NCI-H187 treated with DMSO at 0.1 percent for 48 hours (cell line): ENCODE measurements at places on chromosomes 2 and 18.

DNA sequence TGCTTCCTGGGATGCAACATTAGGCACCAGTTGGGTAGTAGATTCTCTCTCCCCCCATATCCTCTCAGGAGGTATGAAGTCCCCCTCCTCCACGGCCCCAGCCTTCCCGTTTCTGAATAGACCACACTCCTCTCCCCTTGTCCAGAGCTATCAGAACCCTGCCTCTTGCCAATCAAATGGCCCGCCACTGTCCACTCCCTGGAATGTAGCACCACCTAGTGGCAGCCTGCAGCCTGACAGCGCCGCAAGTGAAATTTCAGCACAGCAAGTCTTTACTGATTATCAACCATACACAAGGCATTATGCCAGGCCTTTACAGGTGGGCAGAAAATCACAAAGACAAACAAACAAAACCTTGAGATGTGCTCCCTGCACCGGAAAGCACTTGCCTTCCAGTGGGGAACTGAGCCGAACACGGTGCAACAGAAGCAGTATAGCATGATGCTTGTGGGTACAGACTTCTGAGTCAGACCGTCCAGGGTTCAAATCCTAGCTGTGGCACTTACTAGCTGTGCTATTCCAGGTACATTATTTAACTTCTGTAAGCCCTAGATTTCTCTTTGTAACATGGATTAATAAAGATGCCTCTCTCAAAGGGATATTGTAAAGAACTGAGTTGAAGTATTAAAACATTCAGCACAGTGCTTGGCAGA is 174.0 kb downstream of the SMAD2 start:
- DNase-seq: no peak

GRCh38 chr2:224412141-224413015 is 10.5 kb upstream of the FAM124B start:
- DNase-seq: no peak

DNA sequence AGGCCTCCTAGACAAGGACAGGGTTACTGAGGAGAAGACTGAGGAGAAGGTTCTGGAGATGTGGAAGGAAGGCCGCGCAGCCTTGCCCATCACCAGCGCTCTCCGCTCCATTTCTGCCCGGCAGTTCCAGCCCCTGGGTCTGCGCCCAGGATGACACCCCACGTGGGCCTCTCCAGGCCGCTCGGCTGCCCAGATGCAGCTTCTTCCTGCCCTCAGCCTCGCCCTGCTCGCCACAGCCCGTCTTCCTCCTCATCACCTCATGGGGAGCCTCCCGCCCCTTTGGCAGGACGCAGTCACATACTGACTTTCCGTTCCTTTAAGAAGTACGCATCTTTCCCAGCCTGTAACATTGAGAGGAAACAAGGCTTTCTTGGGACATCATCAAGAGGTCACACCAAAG is 37.1 kb downstream of the SNTG2 start:
- no peak for DNase-seq

DNA sequence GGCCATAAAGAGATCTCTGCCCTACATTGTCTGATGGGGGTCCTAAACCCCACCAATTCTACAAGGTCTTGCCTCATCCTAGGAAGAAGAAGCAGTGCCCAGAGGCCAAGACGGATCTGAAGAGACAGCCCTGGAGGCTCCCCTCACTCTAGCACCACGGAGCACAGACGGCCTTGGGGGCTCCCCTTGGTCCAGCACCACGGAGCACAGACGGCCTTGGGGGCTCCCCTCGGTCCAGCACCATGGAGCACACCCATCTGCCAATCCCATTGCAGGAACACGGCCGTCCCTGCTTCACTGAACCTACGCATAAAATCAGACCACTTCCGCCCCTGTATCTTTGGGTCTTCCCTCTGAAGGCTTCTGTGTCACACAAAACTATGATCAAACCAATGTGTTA is 215.1 kb upstream of the SALL3 start:
- DNase-seq: no peak

DNA sequence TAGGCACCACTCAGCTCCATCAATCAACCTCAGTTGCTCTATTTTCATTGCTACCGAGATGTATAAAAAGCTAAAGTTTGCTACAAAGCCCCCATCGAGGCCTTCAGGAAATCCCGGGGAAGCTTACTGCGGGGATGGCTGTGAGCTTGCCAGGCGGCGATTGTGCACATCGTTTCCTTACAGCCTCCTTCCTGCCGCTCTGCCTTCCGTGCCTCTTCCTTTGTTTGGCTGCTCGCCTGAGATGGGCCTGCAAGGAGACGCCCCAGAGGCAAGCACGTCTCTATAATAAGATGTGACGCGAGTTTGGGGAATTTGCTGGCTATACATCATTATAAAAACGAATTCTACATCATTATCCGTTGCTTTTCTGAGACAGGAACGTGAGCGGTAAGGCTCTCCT is 41.6 kb downstream of the DHRS9 start:
- DNase-seq: no peak

DNA sequence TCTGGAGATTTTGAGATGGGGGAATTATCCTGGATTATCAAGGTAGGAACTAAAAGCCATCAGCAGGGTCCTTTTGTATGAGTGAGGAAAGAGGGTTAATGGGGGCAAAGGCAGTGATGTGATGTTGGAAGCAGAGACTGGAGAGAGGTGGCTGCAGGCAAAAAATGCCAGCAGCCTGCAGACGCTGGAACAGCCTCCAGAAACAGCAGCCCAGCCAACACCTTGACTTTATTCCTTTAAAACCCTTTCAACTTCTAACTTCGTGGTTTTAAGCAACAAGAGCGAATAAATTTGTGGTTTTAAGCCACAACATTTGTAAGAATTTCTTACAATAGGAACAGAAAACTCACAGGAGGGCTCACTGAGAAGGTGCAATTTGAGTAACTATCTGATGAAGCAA is 523.1 kb upstream of the HS6ST1 start:
- no peak for DNase-seq

GRCh38 chr2:160371251-160372009 is 122.2 kb downstream of the RBMS1 start:
- DNase-seq: no peak

DNA sequence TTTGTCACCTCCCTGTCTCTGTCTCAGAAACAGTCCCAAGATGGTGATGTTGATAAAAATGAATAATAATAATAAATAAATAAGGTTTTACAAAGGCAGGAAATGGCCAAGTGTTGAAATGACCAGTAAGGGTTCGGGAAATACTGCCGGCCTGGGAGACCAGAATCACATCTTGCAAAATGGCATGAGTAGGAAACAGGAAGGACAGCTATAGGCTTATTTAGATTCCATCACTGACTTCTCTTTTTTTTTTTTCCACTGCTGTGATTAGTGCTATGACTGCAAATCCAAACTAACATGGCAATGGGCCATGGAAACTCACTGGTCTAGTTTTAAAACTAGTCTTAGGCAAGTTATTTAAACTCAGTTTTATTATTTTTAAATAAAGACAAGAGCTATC is 60.6 kb downstream of the SCN1A start:
- no peak for DNase-seq

GRCh38 chr2:178871536-178871935 is 64.3 kb upstream of the TTN start:
- no peak for DNase-seq

GRCh38 chr2:53424902-53425301 is 342.7 kb upstream of the CHAC2 start:
- DNase-seq: no peak

DNA sequence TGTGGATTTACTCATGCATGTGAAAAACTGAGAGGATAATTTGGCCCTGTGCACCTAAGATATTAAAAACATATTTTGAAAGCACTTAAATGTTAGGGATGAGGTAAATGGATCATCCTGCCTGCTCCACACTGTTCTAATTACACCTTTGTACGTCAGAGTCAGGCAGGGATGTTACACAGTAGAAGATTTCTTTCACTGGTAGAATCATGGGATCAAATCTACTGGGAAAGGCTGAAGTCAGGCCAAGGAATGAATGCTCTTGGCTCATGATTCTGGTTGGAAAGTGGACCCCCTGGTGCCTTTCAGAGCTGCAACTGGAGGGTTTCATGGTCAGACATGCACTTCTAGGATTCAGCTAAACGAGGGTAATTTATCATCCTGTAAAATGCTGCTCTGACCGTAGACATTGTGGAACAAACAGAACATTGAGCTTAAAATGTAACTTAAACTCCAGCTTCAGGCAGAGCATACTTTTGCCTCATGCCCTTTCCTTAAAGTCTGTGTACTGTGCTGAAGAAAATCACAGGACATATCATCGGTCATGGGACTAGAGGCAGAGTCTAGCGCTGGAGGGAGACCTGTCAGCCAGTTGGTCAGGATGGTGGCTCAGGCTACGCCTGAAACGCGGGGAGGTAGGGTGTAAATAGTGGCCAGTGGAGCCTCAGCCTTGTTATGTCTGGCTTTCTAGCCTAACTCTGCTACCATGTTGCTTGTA is 4.9 kb downstream of the KCNE4 start:
- no peak for DNase-seq

DNA sequence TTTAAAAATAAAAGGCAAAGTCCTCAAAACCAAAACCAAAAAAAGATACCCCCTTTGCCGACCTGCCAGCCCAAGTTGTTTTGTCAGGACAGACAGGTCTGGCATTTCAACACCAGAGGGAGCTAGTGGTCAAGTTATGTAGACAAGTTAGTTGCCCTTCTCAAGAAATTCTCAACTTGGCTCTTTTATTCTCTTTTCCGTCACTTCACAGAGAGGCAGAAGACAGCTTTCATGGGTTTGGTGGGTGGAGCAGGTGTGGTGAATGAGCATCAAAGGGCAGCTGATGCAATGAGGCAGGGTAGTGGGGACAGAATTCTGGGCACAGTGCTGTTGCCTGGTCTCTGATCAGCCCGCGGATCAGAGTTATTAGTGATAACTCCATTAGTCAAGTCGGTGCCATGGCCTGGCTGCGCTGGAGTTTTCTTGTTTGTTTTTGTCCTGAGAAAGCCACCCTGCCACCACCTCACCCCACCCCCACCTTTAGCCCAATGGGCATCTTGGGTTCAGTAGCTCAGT is 303.7 kb upstream of the EPAS1 start:
- DNase-seq: peak; percentile 18

- DNase-seq: no peak
Observed at GRCh38 chr18:10511236-10511635, 14.6 kb upstream of the NAPG start.

- no peak for DNase-seq
Observed at GRCh38 chr2:232456296-232457120, 555 bp downstream of the ALPI start.

DNA sequence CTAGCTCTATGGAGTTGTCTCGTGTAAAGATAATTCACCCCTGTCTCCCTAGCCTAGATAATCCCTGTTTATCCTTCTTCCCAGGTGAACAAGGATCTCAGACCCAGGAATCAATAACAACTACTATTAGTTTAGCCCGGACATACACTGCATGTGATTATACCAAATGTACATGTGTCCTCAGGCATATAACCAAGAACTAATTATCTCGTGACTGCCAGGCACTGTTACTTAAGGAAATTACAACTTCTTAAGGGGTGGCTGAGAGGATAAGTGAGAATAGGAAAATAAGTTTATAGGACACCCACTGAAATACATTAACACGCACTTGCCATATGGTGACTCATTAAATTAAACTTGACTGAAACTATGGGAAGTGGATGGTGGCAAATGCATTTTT is 126.6 kb downstream of the CNTNAP5 start:
- no peak for DNase-seq

- DNase-seq: no peak
Observed at GRCh38 chr2:108536133-108536780, 2.0 kb downstream of the LIMS1 start.

GRCh38 chr2:108616751-108617161 is 82.5 kb downstream of the LIMS1 start:
- no peak for DNase-seq

DNA sequence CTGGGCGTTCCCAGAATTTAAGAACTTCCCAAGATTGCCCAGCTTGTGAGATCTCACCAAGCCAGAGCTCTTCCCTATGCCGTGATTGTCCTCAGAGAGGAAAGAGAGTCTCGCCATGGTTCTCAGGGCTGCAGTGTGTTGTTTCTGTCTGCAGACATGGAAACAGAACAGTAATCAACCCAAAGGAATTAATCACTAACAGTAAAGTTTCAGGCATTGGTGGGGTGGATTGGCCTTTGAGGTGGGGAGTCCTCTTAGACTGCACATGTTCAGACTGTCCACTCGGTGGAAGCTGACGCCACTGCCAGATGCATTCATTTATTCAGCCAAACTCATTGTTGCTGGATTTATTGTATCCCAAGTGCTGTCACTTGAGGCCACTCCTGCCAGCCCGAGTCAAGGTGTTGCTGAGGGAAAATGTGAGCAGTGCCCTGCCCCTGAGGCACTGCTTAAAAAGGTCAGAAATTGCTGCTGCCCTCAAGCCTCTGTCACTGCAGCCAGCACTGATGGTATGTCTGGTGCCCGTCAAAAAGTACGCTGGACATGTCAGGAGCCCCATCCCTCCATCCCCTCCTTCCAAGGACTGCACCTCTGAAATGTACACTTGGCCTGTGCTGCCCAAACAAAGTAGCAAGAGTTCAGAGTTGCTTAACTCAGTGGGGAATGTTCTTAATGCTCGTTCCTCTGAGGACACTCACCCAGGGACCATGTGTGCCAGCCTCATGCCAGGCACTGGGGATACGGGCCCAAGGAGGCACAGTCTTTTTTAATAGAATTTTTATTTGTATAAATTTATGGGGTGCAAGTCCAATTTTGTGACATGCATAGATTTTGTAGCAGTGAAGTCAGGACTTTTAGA is 201.0 kb downstream of the GLI2 start:
- no peak for DNase-seq

- no peak for DNase-seq
Observed at GRCh38 chr2:183031911-183032794, 6.1 kb downstream of the NCKAP1 start.

DNA sequence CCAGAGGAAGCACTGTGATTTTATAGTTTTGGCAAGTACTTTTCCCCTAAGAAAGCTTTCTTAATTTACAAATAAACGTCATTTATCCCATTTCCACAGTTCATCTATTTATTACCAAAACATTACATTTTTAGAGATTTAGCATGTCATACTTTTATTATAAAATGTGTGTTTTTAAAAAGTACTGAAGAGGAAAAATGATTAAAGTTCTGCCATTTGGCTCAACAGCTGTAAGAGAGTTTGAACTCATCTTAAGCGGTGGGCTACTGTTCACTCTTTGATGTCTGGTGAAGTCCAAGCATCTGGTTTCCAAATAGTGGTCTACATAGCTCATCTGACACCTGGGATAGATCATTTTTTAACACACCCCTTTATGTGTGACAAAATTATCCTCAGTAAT is 51.3 kb upstream of the TANC1 start:
- no peak for DNase-seq

DNA sequence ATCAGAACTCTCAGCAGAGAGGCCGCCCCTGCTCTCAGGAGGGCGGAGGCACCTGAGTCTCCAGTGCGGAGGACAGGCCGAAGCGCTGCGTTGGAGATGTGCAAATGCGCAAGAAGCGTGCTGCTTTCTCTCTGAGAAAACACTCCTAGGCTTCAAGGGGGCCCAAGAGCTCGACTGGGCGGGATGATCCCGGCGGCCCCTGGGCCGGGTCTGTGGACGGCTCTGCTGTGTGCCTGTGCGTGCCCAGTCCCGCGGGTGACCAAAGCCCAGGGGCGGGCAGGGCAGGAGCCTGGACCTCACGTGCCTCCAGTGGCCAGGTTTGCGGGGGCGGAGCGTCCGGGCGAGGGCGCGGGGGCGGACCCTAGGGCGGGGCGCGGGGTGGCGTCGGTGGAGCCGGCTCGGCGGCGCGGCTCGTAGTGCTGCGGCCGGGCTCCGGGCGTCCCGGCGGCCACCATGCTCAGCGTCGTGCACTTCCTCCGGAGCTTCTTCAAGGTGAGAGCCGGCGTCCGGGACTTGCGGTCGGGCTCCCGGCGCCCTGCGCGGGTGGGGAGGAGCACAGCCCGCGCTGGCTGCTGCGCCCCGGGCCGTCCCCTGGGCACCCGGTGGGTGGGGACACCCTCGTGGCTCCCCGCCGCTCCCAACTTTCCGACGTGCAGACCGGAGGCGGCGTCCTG is at the start of gene ARHGEF4:
ARHGEF4 (plus strand) TSS at position 414 of the 674 bp plus-strand sequence; CDS start at position 454, 40 bp downstream.
- no peak for DNase-seq
